ENCODE measurements at places on chromosomes 16 and 17.

- DNase-seq: no peak
These were observed 9.9 kb downstream of the CMTM2 start for GRCh38 chr16:66588981-66589713.

DNA sequence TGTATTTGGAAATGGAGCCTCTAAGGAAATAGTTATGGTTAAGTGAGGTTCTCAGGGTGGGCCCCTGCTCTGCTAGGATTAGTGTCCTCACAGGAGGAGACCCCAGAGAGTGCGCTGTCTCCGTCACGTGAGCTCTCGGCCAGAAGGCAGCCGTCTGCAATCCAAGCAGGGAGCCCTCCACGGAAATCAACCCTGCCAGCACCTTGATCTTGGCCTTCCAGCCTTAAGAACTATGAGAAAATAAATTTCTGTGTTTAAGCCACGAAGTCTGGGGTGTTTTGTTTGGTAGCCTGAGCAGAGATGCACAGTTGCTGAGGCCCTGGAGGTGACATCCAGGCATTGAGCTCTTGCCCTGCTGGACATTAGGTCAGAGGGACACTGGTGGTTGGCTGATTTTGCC lies 32.4 kb upstream of the GSE1 start:
- DNase-seq: no peak

DNA sequence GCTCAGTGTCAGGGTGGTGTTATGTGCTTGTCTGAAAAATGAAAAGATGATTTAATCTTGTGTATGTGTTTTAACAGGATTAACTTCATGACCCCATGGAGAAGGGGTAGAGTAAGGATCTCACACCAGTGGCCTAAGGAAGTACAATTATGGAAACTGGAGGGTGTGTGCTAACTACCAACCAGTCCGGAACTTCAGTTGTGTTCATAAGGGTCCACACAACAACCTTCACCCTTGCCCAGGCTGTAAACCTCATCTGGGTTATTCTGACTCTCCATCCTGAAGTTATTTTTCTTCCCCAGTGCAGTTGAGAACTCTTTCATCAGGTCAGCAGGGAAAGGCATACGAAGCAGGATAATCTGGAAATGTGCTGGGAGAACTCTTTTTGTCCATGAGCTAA lies 158.9 kb downstream of the MAP2K6 start:
- DNase-seq: no peak

- DNase-seq: no peak
These were observed 274.6 kb downstream of the HS3ST3B1 start for GRCh38 chr17:14575471-14575953.

DNA sequence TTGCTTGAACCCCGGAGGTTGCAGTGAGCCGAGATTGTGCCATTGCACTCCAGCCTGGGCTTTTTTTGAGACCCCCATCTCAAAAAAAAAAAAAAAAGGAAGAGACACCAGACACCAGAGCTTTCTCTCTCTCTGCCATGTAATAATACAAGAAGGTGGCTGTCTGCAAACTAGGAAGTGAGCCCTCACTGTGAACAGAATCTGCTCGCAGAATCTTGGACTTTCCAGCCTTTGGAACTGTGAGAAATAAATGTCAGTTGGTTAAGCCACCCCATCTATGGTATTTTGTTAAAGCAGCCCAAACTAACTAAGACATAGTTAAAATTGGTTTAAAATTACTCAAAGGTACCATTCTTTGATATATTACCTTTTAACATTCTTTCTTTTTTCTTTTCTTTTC lies 10.1 kb upstream of the STX1B start:
- no peak for DNase-seq

- no peak for DNase-seq
These were observed 157.1 kb upstream of the WSCD1 start for GRCh38 chr17:5913032-5913531.

- DNase-seq: no peak
These were observed 11.0 kb downstream of the CHMP6 start for GRCh38 chr17:81002409-81003361.

DNA sequence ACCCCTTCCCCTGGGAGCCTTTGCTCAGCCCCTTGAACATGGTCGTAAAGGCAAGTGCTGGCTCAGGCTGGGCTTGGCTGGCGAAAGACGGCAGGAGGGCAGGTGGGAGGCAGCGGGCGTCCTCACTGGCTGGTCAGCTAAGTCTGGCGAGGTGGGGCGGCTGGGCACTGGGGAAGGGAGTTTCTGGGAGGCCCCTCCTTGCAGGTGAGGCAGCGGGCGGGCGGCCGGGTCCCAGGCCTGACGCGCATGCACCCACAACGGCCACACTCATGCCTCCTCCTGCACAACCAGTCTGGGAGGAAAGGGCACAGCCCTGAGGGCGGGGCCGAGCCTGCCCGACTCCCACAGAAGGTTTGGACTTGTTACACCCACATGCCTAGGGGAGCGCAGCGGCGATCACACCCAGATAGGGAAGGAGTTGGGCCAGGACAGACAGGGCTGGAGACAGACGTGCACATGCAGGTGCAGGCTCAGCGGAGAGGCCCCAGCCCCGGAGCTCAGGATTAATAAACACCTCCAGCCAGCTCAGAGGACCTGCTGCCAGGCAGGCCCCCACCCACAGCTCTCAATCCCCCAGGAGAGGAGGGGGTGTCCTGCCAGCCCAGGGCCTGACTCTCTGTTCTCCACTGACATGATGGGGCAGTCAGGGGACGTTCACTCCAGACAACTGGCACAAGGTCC lies at the start of gene EVPL:
EVPL (minus strand) TSS at position 148 of the 681 bp plus-strand sequence; CDS start at position 40, 108 bp downstream.
- DNase-seq: no peak

DNA sequence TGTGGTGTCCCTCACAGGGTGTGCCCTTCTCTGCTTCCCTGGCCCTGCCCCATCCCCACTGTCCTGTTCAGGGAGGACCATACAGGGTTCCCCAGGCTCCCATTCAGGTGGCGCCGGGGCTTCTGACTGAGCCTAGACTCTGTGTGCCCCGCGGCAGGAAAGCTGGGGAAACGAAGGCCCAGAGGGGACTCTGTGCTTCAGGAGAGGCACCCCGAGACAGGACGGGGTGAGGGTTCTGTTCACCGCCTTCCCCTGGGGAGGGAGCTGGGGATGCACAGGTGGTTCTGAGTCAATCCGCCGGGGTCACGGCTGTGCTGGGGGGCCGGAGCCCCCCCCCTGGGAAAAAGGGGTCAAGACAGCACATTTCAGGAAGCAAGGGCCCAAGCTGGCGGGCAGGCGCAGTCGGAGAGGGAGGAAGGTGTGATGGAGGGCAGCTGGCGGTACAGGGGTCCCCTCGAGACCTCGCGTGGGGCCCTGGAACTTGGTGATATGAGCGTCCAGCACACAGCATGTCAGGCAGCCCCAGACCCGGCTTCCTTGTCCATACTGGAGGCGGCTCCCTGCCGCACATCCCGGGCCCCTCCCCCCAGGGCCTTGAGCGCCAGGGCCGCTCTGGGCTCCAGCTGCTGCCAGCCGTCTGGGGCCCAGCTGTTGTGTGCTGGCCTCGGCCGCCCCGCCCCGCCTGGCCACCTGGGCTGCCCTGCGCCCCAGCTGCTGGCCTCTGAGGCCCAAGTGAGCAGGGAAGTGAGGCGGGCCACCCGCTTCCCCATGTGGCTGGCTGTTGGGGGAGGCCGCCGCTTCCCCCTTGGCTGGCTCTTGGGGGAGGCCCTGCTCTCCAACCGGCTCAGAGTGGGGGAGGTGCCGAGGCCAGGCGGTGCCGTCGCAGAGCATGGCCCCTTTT lies 5.6 kb upstream of the NOTUM start:
- peak; percentile 69 for DNase-seq

GRCh38 chr17:74567397-74567796 lies at the start of gene CD300H:
Gene CD300H (minus strand): TSS chr17:74567509.
- DNase-seq: no peak

GRCh38 chr16:66603537-66604375 lies 748 bp upstream of the CMTM3 start:
- DNase-seq: peak; percentile 68

DNA sequence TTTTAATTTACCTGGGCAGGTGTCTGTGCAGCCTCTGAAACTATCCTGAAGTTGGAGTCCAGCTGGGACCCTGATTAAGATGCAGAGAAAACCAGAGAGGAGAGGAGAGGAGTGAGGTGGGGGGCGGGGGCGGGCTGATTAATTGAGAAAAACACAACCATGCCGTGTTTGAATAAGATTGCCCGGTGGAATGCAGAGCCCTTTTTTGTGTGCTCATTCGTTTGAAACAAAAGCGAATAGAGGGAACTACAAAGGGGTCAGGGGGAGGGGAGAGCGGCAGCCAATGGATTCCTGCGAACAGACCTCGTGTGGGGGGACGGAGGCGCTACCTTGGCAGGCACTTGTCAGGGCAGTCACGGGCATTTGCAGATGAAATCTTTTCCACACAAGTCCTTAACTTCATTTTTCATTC lies 355.8 kb downstream of the SOX9 start:
- DNase-seq: peak; percentile 28

DNA sequence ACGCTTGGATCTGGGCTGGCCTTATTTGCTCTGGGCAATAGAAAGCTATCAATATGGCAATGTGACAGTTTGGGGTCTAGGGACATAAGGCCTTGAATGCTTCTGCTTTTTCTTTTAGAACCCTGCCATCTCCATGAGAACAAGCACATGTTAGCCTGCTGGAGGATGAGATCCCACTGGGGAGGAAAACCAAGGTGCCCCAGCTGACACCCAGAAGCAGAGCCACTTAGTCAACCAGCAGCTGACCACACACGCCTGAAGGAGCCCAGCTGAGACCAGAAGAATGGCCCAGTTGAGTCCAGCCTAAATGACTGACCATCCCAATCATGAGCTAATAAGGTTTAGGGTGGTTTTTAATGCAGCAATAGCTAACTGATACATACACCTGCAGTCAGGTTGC lies 171.2 kb downstream of the AHSP start:
- DNase-seq: no peak

- DNase-seq: no peak
These were observed 8.7 kb downstream of the FZD2 start for GRCh38 chr17:44565866-44566443.

DNA sequence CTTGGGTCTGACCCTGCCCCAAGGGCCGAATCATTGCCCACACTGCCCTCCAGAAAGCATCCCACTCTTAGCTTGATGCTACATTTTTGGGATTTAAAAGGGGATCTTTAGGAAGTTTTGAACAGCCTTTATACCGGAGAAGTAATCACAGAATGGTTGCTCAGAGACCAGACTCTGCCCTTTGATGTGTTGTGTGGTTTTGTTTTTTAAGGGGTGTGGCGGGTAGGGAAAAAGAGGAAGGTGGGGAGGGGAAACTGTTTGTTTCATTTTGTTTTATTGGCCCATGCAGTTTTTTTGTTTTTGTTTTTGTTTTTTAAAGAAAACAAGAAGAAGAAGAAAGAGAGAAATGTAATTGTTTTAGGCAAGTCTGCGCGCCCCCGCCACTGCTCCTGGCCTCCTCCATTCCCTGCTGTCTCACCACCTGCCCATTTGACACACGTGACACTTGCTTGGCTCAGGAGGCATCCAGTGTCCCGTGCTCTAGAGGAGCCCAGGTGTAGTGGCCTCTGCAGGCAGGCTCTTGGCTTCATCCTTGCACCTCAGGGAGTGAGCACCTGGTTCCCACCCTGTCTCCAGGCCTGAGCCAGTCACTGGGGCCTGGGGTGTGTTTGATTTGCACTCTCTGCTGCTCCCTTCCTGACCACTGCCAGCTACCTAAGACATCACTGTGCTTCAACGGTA lies 35.7 kb downstream of the GNAO1 start:
- DNase-seq: no peak

DNA sequence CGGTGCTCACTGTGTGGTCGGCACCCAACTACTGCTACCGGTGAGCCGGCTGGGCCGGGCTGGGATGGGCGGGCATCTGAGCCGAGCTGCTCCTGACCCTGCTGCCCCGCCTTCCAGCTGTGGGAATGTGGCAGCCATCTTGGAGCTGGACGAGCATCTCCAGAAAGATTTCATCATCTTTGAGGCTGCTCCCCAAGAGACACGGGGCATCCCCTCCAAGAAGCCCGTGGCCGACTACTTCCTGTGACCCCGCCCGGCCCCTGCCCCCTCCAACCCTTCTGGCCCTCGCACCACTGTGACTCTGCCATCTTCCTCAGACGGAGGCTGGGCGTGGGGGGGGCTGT lies 6.9 kb downstream of the TBX6 start:
- DNase-seq: no peak

DNA sequence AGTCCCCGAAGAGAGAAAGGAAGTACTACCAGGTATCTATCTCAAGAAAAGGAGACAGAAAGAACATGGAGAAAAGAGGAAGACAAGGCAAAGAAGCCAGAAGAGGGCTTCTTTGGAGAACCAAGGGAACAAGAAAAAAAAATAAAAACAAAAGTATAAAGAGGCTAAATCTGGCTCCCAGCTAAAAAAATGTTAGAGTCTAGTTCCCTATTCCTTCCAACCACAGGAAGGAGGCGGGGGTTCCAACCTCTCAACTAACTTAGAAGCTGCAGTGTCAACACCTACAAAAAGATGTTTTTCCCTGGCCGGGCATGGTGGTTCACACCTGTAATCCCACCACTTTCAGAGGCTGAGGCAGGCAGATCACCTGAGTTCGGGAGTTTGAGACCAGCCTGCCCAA lies 13.4 kb downstream of the UTP6 start:
- no peak for DNase-seq

DNA sequence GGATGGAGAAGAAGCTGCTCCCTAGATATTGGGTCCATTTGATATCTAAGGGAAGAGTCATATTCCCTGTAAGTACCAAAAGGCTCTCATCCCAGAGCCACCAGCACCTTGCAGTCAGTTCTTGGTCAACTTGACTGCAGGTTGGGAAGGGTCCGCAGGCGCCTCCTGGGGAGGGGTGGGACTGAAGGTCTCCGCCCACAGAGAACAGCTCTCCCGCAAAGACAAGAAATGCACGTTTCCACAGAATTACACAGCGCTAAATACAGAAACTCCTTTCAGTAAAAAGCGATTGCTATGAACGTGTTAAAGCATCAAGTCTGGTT lies 864 bp upstream of the CTCF start:
- DNase-seq: peak; percentile 26

- DNase-seq: peak; percentile 89
These were observed 14.1 kb downstream of the CYGB start for GRCh38 chr17:76523084-76524037.

GRCh38 chr17:14845591-14846281 lies 419.4 kb downstream of the PMP22 start:
- DNase-seq: no peak

Measured in nephron progenitor cell (in vitro differentiated cells).